ENCODE measurements at places on chromosomes 6 and 20.

- DNase-seq, result no peak
Measured at GRCh38 chr20:54980103-54980960, 504.9 kb downstream of the DOK5 start.

- no peak for DNase-seq
Measured at GRCh38 chr6:140572867-140573266, 1198.4 kb upstream of the CITED2 start.

GRCh38 chr6:21935561-21936028 is 342.0 kb downstream of the SOX4 start:
- DNase-seq, result peak; percentile 5

GRCh38 chr6:6588924-6589709 is 597 bp downstream of the LY86 start:
- no peak for DNase-seq

DNA sequence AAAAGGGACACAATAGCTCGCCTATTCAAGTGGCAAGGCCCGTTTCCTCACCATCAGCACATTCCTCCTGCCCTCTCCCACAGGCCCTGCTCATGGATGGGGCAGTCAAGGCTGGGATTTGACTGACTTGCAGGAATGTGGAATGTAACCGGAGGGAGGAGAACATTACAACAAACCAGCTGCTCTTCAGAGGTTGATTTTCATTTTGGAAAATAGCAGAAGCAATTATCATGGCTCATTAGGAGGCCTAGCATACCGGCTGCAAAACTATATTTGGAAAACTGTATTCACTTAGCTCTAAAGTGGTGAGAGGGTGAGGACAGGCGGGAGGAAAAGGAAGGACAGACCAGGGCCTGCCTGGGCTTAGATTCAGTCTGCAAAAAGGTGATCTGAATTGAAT is 283.7 kb downstream of the CD83 start:
- no peak for DNase-seq

GRCh38 chr6:20352346-20352745 is 49.3 kb upstream of the E2F3 start:
- no peak for DNase-seq

DNA sequence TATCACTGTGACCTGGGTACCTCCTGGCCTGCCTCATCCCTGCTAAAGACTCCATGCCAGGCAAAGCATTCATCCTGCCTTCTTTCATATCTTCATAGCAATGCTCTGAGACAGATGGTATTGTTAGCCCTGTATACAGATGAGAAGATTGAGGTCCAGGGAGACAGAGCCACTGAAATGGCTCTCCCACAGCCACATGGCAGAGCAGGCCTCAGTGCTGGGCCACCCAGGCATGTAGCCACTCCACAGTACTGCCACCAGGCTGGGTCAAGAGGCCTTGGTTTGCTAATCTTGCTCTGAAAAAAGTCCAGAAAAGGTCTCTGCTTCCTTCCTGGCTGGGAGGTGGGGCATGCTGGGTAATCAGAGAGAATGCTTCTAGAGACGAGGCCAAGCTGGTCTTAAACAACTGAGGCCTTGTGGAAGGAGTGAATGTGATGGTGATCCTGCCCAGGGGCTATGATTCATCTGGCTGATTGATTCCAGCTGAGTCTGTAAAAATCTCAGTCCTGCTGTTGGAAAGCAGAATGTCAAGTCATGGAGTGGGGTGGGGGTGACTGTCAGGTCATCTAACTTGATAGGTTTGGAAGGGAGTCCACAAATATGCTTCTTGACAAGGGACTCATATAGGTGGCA is 29.8 kb downstream of the HM13 start:
- DNase-seq, result no peak

- peak; percentile 94 for DNase-seq
Measured at GRCh38 chr20:41050361-41051008, 21.9 kb downstream of the TOP1 start.

DNA sequence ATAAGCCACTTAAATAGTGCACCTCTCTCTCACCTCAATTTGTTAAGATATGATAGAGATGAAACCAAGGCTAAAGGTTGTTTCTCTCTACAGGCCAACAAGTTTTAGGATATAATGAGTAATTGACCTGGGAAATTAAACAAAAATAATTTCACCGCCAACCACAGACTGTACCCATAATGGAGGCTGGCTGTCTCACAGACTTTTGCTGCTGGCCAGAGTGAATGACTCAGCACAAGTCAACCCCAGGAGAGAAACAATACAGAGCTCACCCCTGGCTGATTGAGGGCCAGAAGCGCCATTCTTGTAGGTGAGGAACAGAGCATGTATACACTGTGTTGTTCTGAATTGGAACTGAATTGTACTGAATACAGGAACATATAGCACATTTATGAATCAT is 99.9 kb downstream of the CAP2 start:
- no peak for DNase-seq

DNA sequence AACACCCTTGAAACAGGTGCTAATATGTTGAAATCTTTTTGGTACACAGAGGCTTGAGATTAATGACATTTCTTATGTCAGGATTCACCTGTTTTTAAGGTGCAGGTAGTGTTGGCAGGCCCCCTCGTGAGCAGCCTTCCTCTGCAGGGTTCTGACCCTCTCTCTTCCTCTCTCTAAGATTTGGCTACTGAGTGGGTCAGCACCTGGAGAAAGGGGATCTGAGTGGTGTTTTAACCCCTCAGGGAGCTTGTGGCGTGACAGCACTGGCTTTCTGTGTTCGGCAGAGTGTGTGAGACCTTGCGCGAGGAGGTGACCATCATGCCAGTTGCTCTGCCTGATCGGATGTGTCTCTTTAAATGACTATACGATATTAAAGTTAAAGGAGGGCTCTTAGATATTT is 37.1 kb downstream of the HIVEP1 start:
- no peak for DNase-seq

DNA sequence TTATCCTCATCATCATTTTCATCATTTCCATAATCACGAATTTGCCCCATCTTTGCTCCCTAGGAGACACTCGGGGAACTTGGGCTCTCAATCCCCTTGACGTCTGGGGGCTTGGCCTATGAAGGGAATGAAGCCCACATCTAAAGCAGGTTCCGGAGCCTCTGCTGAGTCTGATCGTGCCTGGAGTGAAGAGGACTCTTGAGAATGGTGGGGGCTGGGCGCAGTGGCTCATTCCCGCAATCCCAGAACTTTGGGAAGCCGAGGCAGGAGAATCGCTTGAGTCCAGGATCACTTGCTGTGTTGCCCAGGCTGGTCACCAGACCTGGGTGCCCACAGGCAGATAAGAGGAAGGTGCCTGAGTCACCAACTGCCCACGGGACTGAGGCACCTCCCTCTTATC is 114.5 kb downstream of the SYCP2 start:
- DNase-seq, result no peak

DNA sequence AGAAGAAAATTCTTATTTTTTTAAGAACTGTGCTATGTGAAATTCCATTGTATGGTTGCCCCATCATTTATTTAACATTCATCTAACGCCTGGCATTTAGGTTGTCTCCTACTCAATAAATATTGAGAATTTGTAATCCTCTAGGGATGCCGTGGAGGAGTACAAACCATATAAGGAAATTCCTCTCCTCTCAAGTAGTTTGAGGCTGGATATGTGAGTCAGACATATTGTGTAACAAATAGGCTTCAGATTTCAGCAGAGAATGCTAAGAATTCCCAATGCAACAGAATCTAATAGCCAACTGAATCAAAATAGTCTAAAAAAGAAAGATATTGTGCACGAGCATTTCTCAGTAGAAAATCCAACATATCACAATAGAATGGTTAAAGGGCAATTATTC is 174.7 kb downstream of the OTOR start:
- DNase-seq, result no peak

GRCh38 chr20:25356271-25356933 is 34.2 kb downstream of the ABHD12 start:
- DNase-seq, result no peak

- DNase-seq, result no peak
Measured at GRCh38 chr6:20202324-20202658, 10.0 kb downstream of the MBOAT1 start.

- no peak for DNase-seq
Measured at GRCh38 chr20:4160761-4161305, 145.5 kb upstream of the RNF24 start.

- DNase-seq, result no peak
Measured at GRCh38 chr6:158279615-158280014, 32.6 kb upstream of the TULP4 start.

- peak; percentile 54 for DNase-seq
Measured at GRCh38 chr20:5448449-5449118, 131.8 kb upstream of the PROKR2 start.

GRCh38 chr6:117601811-117602150 is 530 bp downstream of the GOPC start:
- no peak for DNase-seq

DNA sequence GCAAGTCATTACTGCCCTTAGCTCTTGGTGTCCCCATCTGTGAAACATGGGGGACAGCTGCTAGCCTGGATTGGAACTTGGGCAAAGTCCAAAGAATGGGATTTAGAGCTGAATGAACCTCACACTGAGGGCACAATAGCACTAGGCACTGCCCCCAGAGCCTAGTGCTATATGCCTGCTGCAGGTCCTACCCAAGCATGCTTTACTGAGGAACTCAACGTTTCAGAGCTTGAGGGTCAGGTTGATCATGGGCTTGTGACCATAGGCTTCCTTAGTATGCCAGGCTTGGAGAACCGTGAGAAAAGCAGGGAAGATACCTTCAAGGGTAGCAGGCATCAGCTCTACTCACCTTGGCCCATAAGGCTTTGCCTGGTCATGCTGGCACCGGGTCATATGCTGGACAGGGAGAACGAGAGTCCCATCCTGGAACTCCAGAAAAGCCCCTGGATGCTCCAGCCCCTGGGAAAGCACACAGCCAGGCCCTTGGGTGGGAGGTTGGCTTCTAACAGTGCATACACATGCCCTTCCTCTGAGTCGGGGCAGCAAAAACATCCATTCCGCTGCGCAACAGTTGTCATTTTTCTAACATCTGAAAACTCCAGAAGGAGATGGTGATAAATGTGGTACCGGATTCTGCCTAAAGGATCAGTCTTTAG is 29.7 kb downstream of the EIF2S2 start:
- DNase-seq, result no peak

DNA sequence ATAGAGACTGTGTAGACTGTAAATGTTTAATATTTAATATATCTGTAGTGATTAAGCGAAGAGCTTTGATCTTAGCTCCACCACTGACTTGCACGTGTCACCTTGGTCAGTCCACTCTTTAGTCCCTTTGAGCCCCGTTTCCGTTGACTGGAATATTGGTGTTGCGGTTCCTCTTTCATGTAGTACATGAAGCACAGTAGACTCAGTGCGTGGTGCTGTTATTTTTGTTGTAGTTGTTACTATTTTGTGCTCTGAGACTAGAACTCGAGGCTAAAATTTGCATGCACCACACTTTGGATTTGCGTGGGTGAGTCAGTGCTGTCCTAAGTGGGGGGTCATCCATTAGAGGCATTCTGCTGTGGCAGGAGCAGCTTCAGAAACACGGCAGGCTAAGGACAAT is 291.4 kb downstream of the QKI start:
- DNase-seq, result no peak

Measured in hematopoietic multipotent progenitor cell treated with erythropoietin and hydrocortisone succinate and interleukin-3 and kit ligand, for 15 days (in vitro differentiated cells).